ENCODE measurements at places on chromosomes 12 and 14.

GRCh38 chr12:117359029-117359845, 2.2 kb downstream of the NOS1 start:
- no peak for DNase-seq

DNA sequence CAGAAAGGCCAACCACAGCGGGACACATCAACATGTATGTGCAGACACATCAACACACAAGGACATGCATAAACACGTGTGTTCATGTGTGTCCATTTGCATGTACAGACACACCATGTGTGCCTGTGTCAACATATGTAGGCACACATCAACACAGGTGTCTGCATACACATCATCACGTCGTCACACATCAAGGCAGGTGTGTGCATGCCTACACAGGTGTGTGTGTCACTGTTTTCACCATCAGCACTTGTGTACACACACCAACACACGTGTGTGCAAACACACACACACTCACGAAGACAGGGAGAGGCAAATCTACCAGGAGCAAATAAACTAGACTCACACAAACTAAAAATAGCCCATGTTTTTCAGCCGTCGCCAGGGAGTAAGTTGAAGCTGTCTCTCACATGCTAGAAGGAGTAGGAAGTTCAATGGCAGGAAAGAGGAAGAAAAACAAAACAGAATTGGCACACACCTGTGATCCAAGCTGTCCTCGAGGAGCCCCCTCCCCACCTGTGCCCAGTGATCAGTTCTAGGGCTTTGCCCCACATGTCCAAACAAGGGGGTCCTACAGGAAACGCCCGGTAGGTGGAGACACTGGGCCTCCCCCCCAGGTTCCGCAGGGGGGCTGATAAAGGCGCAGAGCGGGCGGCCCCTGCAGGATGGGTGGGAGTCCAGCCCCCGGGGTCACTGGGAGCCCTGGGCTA, 7.4 kb downstream of the SCARB1 start:
- no peak for DNase-seq

- peak; percentile 74 for DNase-seq
These were observed 90.3 kb downstream of the C12orf75 start for GRCh38 chr12:105420659-105421240.

GRCh38 chr12:59085690-59086089, 165.4 kb upstream of the LRIG3 start:
- no peak for DNase-seq

GRCh38 chr12:39341179-39341578, 101.7 kb downstream of the KIF21A start:
- no peak for DNase-seq

GRCh38 chr12:67645601-67646000, 2.9 kb upstream of the DYRK2 start:
- DNase-seq = no peak

- no peak for DNase-seq
These were observed 85.2 kb downstream of the PAX9 start for GRCh38 chr14:36746872-36747271.

- no peak for DNase-seq
These were observed 31.0 kb downstream of the SAMD4A start for GRCh38 chr14:54597795-54598443.

DNA sequence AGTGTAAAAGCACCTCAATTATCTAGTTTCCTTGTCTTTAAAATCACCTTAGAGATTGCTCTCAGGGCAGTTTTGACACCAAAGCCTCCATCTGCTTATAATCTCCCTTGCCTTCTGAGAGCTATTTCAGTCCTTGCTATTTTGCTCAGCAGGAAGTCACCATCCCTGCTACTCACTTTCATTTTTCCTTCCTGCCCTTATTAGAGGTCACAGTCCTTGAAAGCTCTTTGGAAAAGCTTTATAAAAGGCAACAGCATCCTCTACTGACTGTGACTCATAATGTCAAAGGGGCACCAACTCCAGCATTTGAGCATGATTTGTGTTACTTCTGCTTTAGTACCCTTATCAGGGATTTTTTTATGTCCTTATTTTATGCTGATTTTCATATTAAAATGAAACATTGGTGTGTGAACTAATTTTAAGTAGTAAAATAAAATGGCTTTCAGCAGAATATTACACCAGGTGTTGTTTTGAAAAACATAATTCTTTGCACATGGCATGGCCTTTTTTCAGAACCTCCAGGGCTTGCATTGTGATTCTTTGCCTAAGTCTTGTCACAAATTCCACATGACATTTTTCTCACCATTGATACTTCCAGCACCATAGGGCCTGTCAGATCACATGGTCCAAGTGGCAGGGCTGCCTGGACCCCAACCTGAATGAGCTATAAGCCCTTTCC, 213.0 kb downstream of the ADAMTS20 start:
- DNase-seq = no peak

- no peak for DNase-seq
These were observed 202.6 kb downstream of the FOXN3 start for GRCh38 chr14:89214221-89214965.

DNA sequence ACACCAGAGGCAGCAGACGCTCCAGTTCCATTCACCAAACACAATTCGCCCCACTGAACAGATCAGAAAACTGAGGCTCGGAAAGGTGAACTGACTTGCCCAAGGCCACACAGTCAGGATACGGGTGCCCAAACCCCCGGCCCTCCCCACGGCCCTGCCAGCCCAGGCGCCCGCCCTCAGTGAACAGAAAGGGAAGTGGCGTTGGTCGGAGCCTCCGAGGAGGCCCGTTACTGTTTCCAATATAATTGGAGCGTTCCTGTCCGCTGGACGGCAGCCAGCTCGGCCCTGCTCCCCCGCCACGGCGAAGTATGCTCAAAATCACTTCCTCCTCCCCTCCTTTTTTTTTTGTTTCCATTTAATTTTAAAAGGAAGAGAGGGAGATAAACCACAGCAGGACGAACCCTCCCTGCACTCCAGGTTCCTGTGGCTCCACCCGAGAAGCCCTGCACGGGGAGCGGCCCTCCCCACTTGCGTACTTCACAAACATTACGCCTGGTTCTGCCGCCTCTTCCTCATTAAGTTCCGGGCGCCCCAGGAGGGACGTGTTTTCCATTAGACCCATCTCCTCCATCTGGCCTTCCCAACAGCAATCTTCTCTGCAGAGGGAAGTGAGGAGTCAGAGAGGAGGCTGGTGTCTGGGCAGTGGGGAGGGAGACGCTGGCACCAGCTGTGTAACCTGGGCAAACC, 61.1 kb downstream of the NCOR2 start:
- DNase-seq = no peak

GRCh38 chr12:65511912-65512311, 233.4 kb downstream of the MSRB3 start:
- no peak for DNase-seq

GRCh38 chr14:65071544-65071943, 30.8 kb downstream of the MAX start:
- DNase-seq = no peak

- no peak for DNase-seq
These were observed 1.5 kb downstream of the HOXC6 start for GRCh38 chr12:54029529-54030441.

GRCh38 chr14:61262082-61262481, 19.1 kb downstream of the TMEM30B start:
- no peak for DNase-seq

GRCh38 chr12:5308996-5309395, 122.9 kb upstream of the NTF3 start:
- no peak for DNase-seq

- no peak for DNase-seq
These were observed 58.5 kb downstream of the CAPS2 start for GRCh38 chr12:75271576-75271975.

DNA sequence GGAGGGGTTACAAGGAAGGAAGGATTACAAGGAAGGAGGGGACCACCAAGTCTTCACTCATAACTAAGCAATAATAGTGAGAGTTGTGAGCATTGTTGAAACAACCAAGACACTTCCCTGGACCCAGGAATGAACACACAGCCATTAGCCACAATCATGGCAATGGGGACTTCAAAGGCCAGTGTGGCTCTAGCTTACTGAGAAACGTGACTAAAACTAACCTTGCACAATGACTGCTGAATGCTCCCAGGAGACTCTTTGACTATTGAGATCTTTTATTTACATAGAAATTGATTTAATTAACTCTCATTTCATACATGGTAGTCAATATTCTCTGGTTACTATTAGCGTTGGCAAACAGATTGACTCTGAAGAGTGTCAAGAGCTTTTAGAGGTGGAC, 263.0 kb upstream of the SOX5 start:
- no peak for DNase-seq

GRCh38 chr14:96627811-96628775, 125.9 kb downstream of the PAPOLA start:
- DNase-seq = no peak

DNA sequence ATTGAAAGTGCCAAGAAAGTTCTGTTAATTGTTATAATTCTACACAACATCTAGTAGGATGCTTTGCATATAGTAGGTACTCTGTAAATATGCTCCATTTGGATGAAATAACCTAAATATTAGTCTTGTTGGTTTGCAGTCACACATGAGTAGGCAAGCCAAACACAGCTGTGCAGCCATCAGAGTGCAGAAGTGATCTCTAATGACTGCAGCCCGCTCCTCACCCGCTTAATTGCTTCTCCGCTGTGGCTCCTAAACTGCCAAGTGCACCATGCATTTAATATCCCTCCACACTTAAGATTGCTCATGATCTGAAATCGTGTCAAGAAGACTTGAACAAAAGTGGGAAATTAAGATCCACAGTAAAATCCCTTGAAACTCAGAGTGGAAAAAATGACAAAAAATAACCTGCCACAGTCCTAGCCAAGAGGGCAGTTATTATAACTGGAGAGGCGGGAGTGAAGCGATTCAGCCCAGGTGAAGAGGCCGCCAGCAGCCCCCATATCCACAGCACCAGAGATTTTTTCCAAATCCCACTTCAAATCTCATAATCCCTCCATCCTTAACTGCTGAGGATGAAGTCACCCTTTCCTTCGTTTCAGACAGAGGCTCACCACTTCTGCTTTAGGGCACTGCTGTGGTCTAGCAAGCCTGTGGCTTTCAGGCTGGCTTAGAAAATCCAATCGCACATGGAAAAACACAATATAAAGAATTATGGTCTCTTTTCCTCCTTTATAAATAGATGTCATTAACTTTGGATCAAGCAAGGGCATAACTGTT, 69.5 kb downstream of the TMEM30B start:
- DNase-seq = no peak

- no peak for DNase-seq
These were observed 20.2 kb upstream of the MLEC start for GRCh38 chr12:120666571-120667390.

- no peak for DNase-seq
These were observed at the start of gene SP7 for GRCh38 chr12:53336181-53336681. Gene SP7 (minus strand): TSS chr12:53336354. CDS start chr12:53335646, 708 bp downstream.

- no peak for DNase-seq
These were observed 41.2 kb downstream of the TMEM116 start for GRCh38 chr12:111971800-111972199.

DNA sequence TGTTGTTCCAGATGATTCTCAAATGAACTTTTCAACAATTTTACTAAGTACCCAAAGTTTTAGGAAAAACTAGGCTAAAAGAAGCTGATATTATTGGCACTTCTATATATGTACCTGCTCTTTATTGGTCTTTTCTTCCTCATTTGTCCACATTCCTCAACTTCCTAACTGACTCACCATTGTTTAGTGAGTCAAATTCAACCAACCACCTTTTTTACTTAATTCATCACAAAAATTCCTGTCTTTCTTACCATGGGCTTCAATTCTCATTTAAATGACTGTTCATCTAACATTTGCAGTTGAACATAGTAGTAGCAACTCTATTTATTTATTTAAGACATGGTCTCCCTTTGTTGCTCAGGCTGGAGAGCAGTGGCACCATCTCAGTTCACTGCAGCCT, 47.6 kb upstream of the SLC2A13 start:
- no peak for DNase-seq

DNA sequence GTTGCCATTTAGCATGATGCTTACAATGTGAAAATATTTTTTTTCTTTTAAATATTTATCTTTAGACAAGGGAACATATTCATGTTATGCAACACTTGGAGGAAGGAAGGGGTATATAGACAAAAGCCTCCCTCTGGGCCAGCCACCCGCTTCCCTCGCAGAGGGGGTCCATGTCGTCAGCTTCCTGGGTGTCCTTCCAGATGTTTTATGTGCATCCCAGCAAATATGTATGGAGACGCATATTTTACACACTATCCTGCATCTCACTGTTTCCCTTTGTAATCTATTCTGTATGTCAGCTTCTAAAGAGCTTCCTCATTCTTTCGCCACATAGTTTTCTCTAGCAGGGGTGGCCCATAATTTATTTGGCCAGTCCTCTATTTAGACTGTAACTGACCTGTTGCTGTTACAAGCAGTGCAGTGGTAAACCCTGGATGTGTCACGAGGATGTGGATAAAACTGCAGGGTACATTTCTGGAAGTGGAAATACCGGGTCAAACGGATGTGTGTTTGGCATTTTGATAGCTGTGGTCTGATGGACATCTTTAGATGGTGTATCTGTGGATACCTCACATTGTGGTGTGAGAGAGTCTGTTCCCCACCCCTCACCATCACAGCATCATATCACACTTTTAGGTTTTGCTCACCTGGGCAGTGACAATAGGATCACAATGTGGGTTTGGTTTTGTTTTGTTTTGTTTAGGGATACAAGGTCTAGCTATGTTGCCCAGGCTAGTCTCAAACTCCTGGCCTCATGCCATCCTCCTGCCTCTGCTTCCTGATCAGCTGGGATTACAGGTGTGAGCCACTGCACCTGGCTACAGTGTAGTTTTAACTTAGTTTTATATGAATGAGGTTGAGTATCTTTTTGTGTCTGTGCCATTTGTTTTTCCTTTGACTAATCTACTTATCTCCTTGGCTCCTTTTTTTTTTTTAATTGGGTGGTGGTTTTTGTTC, 31.6 kb downstream of the FAM222A start:
- DNase-seq = no peak
